RKO (cell line): ENCODE measurements at places on chromosomes 16 and 17.

DNA sequence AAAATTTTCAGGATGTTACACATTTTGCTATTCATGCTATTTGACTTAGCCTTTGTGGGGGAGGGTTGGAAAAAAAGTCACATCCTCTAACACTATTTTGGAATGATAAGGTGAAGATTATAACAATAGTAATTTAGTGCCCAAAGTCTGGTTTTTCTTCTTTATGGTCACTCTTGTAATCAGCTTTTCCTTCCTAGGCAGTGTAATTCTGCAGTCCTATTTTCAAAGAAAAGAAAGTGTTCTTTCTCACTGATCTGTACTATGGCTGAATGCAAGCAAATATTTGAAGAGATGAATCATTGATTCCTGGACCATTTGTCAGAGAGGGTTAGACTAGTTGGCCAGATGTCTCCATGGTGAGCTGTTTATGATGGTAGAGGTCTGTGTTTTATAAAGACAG is 8.4 kb downstream of the RSPRY1 start:
- peak; percentile 96 for DNase-seq

DNA sequence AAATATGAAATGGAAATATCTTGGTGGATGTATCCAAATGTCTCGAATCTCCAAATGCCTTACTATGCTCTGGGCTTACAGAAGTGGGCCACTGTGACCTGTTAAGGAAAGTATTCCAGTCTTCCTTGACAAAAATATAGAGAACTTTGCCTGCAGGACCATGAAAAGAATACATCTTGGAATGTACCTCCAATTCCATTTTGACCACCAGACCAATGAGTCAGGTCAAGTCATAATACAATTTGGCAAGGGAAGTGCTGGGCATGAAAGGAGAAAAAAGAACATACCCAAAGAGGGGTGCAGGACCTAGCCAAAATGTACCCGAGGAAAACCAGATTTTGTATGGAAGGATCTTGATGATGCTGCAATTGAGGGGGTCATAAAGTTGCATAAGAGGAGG is 1153.7 kb upstream of the GOT2 start:
- no peak for DNase-seq

DNA sequence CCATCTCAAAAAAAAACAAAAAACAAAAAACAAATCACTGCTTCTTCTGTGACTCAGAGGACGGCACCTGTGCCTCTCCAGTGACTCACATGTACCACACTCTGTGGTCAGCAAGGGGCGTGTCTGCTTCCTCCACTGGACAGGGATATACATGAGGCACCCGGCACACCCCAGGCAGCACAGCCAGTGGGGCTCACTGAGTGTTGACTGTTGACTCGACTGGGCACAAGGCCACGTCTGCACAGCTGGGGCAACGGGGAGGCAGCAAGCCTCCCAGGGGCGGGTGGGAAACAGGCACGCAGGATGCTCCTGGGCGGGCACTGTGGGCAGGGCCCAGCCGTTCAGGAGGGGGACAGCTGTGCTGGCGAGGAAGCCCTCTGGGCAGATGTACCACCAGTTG is 64.1 kb downstream of the TIMM22 start:
- DNase-seq, result peak; percentile 98

- DNase-seq, result no peak
Measured at GRCh38 chr17:81069135-81069645, 34.2 kb downstream of the BAIAP2 start.

DNA sequence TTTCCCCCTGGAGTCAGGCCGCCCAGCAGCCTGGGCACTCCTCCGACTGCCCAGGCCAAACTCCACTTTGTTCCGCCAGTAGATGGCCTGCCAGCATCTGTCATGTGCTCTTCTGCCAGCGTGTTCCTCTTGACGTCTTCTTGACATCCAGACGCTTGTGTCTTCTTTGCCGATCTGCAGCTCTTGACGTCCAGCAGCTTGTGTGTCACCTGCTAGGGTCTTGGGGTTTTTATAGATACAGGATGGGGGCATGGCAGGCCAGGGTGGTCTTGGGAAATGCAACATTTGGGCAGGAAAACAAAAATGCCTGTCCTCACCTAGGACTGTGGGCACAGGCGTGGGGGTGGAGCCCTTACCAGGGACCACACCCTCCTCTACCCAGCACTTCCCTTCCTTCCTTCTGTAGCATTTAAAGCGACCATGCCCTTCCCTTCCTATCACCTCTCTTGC is 88.7 kb downstream of the BMERB1 start:
- no peak for DNase-seq

DNA sequence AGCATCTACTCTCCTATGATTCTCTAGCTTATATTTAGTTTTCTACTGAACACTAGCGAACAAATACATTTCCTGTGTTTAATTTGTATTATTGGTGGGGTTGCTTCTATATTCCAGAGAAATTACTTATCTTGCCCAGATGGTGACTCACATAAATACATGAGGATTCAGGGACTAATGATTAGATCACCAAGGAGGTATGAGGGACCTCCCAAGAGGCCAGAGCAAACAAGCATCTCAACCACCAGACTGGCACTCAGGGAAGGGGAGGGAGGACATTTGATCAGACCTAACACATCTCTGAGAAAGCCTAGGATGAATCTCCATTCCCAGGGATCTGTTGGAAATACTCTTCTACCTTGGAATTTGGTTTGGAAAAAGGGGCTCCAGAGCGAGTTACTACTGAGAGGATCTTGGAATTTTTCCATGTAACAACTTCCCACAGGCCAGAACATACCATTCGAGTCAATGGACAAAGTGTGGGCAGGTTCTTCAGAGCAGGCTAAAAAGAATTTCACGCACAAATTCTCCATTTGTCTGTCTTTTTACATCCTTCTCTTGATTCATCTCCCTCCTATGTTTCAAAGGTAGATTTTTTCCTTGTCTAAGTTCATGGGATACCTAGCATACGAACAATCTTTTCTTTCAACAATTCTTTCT is 262.6 kb upstream of the MYOCD start:
- peak; percentile 27 for DNase-seq

DNA sequence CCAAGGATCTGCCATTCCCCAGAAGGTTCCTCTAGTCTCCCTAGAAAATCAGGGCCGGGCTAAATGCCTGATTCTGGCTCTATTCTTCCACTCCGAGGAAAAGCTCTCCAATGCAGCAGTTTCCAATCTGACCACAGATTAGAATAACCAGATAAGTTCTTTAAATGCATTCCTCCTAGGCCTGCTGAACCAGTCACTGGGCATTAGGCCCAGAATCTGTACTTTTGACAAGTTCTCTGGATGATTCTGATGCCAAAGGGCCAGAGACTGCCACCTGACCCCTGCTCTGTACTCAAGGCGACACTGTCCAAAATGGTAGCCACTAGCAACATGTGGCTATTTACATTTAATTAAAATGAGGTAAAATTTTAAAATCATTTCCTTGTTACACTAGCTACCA is 22.3 kb downstream of the MAP3K14 start:
- no peak for DNase-seq

- DNase-seq, result no peak
Measured at GRCh38 chr16:85313526-85314301, 201.4 kb upstream of the CIBAR2 start.

DNA sequence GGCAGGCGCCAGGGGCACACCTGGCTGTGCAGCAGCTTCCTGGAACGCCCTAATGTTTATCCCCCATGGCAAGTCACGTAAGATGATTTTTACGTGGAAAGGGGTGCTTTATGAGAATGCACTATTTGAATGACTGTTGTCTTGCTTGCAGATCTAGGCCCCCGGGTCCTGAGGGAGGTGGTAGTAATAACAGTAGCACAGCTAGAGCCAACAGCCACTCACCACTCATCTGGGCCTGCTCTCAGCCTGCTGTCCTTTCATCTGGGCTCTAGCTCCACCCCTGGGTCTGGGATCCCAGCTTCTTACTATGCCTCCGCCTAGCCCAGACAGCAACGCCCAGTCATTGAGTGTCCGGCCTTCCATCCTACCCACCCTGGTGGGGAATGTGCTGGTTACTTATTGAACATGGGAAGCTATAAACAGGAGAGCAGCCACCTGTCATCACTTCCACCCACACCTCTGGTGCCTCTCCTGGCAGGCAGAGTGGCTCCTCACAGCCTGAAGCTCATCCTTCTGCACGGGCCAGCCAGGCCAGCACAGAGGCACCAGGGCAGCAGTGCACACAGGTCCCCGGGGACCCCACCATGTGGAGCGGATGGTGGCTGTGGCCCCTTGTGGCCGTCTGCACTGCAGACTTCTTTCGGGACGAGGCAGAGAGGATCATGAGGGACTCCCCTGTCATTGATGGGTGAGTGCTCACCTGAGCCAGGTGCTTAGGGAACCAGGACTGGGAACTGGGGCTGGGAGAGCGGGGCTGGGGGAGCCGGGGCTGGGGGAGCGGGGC is 16.6 kb downstream of the DPEP1 start:
- DNase-seq, result no peak

- DNase-seq, result no peak
Measured at GRCh38 chr17:40175928-40176753, 1.1 kb upstream of the RAPGEFL1 start.

DNA sequence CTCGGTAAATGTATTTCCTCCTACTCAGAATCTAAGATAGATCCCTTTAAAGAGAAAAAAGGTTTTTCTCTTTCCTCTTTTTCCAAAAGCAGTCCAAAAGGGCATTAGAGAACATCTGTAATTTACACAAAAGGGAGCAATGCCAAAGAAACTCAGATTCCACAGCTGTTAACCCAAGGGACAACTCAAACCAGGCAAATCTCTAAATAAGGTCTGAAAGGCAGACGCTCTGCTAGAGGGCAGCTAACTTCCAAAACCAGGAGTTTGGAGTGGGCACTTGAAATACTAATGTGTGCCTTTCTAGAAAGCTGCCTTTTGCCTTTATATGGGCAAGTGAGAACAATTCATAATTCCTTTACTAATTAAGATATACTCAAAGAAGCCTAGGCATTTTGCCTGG is 435.7 kb downstream of the ZFHX3 start:
- DNase-seq, result no peak

- DNase-seq, result no peak
Measured at GRCh38 chr17:78601577-78602190, 24.5 kb upstream of the DNAH17 start.

DNA sequence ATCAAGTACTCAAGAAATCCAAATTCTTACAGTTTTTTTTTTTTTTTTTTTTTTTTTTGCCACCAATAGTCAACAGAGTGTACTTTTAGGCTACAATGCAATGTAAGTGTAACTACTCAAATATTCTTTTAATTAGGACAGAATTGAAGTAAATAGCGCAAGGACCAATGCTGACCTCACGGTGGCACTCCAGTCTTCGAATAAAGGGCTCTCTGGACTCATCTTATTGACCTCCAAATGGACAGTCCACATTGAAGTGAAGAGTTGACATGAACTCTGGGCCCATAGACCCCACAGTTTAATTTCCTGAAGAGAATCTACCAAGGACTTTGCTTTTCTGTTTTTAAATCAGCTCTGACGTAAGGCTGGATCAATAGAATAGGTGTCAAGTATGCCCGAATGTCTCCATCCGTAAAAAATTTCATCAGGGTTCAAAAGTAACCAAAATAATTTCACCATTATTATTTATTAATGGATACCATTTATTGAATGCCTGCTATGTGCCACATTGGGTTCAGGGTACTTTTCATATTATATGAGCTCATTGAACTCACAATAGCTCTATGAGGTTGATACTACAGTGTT is 7.3 kb upstream of the DDX52 start:
- DNase-seq, result peak; percentile 72

DNA sequence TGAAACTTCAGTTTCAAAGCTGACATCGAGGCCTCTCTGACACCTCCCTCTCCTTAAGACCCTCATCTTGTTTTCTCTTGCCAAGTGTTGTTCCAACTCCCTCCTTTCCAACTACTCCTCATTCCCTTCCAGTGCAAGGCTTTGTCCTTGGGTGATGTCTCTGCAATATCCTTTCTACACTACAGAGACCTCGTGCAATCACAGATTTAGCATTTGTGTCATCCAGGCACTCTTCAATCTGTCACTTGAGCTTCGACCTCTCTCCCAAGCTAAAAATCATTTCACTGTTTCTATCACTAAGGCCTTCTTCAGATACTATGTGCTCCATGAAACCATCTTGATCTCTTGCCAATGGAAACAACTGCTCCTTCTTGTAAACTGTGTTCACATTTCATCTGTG is 31.6 kb downstream of the TEKT3 start:
- DNase-seq, result no peak

DNA sequence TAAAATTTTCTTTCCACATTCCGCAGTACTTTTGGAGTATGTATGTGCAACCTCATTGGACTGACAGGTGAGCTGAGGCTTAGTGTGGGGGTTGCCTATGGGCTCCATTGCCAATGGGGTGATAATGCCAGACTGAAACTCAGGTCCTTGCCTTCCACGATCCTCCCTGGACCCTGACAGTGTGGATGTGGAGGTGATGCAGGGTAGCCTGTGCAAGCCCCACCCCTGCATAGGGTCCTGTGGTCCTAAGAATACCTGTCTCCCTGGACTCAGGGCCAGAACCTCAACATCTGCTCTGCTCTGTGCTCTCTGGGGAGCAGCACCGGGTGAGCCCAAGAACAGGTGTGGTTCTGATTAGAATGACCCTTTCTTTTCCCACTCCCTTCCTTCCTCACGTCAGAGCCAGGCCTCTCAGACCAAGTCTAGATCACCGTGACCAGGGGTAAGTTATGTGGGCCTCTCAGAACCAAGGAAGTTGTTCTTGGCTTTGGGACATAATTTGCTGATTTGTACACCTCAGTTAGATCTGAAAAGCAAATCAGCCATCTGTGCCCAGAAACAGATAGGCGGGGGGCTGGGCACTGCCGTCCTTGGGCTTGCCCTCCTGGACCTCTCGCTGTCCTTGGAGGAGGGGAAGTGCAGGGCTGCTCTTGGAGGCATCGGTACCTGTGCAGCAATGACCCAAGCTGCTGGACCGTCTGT is 8.4 kb upstream of the TNS4 start:
- DNase-seq, result no peak

DNA sequence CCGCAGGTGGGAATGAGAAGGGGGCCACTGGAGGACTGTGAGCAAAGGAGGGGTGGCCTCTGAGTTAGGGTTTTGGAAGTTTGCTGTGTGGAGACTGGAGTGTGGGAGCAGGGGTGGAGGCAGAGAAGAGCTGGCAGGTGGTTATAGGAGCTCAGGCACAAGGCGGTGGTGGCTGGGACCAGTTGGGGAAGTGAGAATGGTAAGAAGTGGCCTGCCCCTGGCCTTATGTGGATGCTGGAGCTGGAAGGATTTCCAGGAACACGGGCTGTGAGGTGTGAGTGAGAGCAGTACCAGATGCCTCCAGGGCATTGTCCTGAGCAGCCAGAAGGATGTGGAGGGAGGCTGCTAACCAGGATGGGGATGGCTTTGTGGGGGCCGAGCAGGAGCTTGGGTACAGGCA is 277.2 kb downstream of the SNX29 start:
- DNase-seq, result no peak

DNA sequence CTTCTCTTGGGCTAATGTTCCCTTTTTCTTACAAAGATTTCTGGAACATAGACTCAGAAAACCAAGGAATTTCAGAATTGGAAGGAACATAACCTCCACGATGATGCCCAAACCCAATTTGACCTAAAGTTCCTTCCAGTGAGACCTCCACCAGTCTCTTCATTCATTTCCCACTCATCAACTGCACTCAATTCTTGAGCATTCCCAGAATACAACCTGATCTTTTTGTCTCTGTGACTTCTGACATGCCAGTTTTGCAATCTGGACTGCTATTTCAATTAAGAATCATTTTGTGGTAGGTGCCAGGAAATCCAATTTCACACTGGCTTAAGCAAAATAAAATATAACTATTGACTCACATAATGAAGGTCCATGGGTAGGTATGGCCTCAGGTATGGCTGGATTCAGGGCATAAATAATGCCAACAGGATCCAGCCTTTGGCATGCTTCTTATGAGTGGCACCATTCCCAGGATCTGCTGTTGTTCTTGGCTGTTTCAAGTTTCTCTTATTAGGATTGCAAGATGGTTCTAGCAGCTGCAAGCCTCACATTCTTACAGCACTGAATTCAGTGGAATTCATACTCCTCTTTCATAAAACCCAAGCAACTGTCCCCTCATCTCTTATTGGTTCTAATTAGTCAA is 184.3 kb downstream of the HS3ST4 start:
- no peak for DNase-seq
